ENCODE measurements at places on chromosomes 12 and 14. TPM values are rescaled to one million over a fixed set of nuclear protein-coding genes. Genes with fewer than 3 reads are reported as not detected.

The SLC7A8 gene
- total RNA-seq = 46.8 TPM

The SLC6A12 gene
- total RNA-seq = 1.3 TPM

The NGB gene
- not detected for total RNA-seq

The ZNF891 gene
- total RNA-seq = 4.6 TPM

The LPAR5 gene
- total RNA-seq = 1.8 TPM
